ENCODE measurements at places on chromosomes 1 and 21.
A peak's percentile ranks its signal among the peaks of the same experiment; 100 is the strongest.

DNA sequence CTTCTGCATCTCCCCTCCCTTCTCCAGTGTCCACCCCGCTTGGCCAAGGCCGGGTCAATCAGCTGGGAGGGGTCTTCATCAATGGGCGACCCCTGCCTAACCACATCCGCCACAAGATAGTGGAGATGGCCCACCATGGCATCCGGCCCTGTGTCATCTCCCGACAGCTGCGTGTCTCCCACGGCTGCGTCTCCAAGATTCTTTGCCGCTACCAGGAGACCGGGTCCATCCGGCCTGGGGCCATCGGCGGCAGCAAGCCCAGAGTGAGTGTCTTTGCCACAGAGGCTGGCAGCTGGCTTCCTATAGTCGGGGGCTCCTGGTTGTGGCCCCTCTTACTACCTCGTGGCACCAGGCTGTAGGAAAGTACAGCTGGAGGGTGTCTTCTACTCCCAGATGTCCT lies 3.6 kb downstream of the PAX7 start:
- no peak for DNase-seq

GRCh38 chr1:159798893-159799292 lies 3.3 kb upstream of the FCRL6 start:
- peak; percentile 82 for DNase-seq

DNA sequence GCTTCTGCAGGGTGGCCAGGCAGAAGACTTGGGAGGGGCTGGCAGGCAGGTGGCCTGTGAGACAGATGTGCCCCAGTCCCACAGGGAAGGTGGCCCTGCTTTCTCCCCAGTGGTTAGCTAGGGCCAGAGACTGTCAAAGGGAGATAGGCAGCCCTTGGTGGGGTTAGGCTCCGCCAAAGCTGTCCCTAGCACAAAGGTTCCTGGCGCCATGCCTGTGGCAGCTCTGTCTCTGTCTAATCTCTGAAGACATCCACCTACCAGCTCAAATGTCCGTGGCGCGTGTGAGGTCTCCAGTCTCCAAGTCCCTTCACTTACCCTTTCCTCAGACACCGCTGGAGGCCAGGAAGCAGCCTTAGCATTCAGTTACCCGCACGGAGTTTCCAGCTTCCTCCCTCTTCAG lies 17.7 kb downstream of the TCP10L start:
- no peak for DNase-seq

DNA sequence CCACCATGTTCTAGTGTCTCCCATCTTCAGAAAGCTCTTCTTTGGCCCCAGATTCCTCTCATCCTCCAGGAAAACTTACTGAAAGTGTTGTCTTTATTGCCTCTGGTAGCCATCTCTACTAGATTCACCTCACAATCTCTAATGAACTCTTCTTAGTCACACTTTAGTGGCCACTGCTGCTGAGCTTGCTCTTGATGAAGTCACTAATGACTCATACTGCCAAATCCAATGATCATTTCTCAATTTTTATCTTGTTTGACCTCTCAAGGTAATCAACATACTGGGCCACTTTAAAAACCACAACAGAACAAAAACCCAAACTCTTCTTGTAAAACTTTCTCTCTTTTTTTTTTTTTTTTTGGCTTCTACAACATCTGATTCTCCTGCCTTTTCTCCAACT lies 196.4 kb downstream of the LHX8 start:
- no peak for DNase-seq

GRCh38 chr1:199463521-199464127 lies 563.9 kb upstream of the NR5A2 start:
- DNase-seq: peak; percentile 31

GRCh38 chr1:29893046-29893723 lies 656.9 kb downstream of the PTPRU start:
- no peak for DNase-seq

DNA sequence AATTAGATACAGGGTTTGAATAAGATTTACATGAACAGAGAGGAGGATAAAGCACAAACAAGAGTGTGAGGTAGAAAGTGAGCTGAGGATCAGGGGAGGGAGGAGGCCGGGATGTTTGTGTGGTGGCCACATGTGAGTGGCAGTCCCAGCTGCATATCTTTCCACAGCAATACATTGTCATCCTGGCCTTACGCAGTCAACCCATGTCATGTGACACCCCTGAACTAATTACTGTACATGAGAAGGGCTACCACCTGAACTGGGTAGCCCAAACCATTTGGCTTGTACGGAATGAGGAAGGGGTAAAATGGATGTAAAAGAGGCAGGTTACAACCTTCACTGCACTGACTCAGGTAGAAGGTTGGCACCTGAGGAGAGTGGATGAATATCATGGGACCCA lies 4.2 kb downstream of the SLAMF7 start:
- no peak for DNase-seq

DNA sequence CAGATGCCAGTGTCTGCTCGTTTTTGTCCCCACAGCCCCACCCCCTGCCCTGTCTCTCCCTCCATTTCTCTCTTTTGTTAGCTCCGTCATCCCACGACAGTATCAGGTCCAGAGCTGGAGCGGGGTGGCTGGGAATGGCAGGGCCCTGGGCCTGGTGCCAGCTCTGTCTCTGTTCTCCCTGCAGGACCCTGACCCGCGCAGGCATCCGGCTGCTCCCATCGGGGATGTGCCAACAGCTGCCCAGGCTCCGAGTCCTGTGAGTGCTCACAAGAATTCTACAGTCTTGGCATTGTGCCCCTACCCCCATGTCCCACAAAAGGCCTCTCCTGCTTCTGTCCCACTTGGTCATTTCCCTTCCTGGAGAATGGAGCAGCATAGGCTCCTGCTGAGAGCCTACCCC lies 37.4 kb downstream of the UBE2T start:
- DNase-seq: no peak

DNA sequence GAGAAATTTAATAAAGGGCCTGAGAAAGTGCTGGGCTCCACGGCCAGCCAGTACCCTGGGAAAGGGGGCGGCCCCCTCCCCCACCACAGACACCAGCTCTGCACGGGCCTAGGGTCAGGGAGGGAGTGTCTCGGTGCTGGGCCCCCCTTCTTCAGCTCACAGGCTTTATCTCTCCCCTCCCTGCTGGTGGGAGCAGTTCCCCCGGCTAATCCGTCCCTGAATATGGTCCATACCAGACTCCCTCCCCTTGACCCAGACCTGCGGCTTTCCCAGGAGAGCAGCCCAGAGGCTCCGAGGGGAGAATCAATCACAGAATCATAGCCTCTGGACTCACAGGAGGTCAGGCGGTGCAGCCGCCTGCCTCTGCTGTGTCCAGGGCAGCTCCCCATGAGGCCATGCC lies 26.0 kb upstream of the RSPO1 start:
- DNase-seq: no peak

DNA sequence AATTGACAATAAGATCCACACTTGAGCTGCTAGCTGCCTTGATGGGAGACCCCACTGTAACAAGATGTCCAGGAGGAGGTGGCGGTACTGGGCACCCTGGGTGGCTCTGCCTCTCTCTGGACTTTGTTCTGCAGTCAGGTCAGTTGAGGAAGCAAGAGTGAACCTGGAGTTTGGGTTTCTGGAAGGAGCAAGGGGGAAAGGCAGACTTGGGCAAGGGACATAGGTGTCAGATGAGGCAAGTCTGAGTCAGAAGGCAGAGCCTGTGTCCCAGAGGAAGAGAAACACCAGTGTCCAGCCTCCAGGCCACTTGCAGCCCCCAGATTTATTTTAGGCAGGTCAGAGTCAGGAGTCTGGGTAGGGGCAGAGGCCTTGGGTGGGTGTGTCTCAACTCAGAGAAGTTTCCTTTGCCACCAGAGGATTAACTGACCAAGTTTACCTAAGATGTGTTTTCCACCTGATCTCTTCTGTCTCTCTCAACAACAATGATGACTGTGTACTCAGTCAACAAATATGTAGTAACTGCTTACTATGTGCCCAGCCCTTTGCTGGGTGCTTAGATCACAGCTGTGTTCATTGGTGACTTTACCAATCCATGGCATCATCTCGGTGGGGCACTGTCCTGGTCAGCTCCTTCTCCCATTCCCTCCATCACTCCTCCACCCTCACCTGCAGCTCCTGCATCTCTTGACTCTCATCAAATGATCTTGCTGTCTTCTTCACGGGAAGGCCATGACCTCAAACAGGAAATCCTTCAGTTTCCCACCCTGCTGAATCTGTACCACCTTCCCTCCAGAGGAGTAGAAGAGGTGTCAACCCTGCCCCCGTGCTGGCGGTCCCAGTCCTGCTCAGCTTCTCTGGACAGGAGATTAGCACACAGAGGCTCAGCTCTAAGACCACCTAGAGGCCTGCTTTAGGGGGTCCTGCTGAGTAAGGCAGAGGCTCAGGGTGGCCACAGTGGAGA lies 36.6 kb downstream of the ELF3 start:
- no peak for DNase-seq

GRCh38 chr1:222976453-222976852 lies 161.6 kb downstream of the DISP1 start:
- no peak for DNase-seq

DNA sequence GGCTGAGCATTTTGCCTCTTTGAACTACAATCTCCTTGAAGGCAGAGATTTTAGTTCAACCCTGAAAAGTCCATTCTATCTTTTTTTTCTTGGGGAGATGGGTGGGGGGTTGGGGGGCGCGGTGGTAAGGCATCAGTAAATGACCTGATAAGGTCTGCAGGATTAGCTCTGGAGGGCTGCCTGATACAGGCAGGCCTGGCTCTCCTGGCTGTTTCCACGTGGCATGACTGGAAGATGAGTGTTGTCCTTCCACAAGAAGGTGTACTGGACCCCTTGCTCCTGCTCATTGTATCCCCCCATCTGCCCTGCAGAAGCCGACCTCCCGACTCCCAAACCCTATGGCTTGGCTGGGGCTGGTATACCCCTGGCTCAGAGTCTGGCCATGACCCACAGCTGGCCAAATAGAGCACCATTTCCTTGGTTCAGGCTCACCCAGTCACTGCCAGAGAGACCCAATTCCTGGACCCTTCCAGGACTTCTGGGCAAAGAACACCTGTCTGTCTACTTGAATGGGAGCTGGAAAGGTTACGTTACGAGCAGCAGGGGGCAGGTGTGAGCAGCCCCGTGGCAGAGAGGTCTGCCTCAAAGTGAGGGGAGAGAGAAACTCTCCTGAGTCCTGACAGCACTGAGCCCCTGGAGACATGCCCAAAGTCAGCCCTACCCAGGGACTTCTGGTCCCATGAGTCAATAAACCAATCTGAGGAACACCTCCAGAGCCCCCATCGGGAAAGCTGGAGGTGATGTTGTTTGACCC lies 17.0 kb downstream of the DHRS3 start:
- no peak for DNase-seq

- no peak for DNase-seq
Observed at GRCh38 chr1:183505454-183506089, 33.3 kb downstream of the SMG7 start.

DNA sequence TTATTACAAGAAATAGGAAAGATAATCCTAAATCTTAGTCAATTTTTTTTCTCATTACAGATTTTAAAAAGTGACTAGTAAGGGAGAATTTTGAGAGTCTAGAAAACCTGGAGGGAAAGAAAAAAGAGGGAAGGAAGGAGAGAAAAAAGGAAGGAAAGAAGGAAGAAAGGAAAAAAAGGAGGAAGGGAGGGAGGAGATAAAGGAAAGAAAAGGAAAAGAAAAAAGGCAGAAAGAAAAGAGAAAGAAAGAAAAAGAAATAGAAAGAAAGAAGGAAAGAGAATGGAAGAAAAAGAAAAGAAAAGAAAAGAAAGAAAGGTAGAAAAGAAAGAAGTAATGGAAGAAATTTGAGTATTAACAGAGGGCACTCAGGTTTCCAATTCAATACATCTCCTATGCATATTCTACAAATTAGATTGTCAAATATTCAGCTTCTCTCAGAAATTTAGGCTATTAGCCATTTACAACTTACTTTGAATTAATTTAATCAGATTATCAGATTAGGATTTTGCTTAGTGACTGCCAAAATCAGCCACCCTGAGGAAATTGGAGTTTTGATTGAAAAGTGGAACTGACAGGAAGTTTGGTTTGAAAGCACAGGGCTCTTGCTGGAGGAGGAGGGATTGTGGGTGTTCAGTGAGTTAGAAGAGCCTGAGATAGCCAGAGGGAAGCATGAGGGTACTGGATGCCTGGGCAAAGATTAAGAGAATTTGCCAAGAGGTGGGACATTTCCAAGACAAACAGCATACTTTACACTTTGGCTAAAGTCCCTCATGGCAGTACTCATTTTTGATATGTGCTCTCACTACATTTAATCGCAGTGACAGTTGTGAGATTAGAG lies 677.8 kb downstream of the USP25 start:
- no peak for DNase-seq

DNA sequence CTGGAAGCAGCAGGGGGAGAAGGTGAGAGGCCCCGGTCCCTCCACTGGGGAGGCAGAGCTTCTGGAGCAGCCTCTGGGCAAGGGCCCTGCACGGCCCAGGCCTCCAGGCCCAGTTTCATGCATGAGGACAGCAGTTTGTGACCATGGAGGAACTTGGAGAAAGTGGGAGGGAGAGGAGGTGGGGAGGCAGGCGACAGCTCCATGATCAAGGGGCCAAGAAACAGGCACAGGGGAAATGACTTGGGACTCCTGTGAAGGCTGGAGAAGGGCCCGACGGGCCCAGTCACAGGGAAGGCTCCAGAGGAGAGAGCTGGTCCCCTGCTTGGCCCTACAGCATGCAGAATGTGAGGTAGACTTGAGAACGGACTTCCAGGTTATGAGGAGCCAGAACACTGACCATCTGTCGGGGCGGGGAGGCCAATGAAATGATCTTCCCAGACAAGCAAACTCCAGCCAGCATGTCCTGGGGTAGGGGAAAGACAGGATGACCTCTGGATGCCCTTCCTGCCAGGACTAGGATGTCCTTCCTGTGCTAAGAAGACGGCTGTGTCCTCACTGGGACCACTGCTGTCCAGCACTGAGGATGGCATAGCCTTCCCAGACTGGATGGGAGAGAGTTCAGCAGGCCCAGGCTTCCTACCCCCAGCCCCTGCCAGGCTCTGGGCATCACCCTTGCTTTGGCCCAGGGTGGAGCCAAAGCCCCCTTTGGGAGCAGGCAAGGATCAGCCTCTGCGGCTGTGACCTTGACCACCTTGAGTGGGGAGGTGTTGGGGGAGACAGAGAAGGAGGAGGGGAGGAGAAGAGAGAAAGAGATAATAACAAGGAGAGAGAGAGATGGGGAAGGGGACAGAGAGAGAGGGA lies 548.2 kb downstream of the PTPRU start:
- DNase-seq: no peak

- DNase-seq: no peak
Observed at GRCh38 chr1:228804640-228805413, 69.5 kb downstream of the RHOU start.

GRCh38 chr1:60984062-60984799 lies 98.1 kb upstream of the NFIA start:
- DNase-seq: no peak

- no peak for DNase-seq
Observed at GRCh38 chr1:84096176-84096575, 47.9 kb upstream of the PRKACB start.
